ENCODE measurements at places on chromosomes 3 and 15. TPM values are rescaled to one million over a fixed set of nuclear protein-coding genes. Genes with fewer than 3 reads are reported as not detected.

DNA sequence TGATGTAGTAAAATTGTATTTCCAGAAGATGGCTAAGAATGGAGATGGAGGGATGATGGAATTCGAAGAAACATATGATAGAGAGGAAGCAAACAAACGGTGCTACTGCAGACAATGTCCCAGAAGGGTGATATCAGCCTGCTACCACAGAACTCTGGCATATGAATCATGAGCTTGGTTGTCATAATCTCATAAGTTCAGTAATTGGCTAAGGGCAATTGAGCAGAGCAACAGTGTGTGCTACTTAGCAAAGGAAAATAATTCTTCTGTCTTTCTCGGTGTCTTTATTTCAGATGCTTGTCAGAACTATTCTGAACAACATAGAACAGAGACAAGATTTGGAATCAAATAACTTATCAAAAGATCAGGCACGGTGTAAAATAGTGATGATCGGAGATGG lies 407.3 kb downstream of the GBE1 start:
- DNase-seq, result no peak

GRCh38 chr3:66098436-66098835 lies 59.7 kb upstream of the MAGI1 start:
- DNase-seq, result no peak

- no peak for DNase-seq
Observed at GRCh38 chr3:59480486-59480995, 430.7 kb upstream of the CFAP20DC start.

DNA sequence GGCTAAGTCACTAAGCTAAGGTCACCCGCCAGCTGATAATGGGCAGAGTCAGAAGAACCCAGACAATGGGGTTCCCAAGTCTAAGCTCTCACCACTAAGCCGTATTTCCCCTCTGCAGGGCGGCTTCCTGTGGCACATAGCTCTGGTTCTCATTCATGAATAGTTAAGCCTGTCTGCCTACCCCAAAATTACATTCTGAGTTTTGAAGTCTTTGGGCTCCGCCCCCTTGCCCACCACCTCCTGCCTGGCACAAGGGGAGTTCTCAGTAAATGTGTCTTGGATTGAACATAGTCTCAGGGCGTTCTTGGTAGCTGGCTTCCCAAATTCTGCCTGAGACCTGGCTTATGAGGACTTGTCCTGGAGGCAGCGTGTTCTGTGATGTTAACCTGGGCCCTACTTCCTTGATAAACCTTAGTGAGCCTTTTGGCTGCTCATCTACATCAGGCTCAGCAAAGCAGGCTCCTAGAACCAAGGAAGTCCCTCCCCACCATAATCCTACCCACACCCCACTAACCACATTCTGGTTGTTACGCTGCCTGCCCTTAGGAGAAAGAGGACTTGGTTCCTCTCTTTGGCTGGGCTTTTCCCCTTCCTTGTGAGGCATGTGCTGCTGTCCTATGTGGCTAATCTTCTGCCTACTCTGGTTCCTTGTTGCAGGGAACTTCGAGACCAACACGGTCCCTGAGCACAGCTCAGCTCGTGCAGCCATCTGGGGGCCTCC lies 54.9 kb downstream of the STARD5 start:
- no peak for DNase-seq

GRCh38 chr3:121663171-121663847 lies 2.6 kb upstream of the HCLS1 start:
- no peak for DNase-seq

DNA sequence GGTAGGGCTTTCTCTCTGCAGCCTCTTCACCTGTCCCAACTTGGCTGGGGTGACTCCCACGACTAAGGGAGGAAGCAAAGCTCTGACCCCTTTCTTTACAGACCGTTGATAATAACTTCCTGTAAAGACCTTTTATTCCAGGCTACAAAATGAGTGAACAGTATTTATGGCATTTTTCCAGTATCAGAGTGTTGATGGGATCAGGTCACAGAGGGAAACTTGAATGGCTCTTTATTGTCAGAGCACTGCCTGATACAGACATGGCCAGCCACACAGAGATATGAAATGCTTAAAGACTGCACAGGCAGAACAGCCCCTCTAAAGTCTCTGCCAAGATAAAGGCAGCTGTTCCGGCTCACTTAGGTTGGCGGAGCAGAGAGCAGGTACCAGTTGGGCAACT lies 1033.9 kb upstream of the NR2F2 start:
- DNase-seq, result no peak

GRCh38 chr3:122316368-122316767 lies 8.7 kb upstream of the CSTA start:
- DNase-seq, result no peak

- no peak for DNase-seq
Observed at GRCh38 chr3:127615631-127616305, 13.2 kb upstream of the PODXL2 start.

GRCh38 chr3:83039422-83039821 lies 1278.0 kb upstream of the GBE1 start:
- DNase-seq, result no peak

- DNase-seq, result no peak
Observed at GRCh38 chr3:150875548-150875947, 29.7 kb downstream of the MINDY4B start.

DNA sequence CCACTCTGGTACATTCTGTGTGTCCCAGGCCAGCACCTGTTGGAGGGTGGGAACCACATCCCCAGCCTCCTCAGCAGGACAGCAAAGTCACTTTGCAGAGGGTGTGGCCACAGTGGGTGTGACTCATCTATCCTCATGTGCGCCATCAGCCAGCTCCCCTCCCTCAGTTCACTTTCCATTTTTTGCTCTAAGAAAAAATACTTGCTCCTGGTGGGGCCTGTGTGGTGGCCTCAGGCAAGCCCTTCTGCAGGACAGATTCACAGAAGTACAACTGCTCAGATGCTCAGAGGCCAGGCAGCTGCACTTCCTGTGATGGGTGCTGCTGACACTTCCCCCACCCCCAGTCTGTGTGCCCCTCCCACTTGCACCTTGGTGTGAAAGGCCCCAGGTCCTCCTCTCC lies 78.3 kb upstream of the ALDH1L1 start:
- no peak for DNase-seq

DNA sequence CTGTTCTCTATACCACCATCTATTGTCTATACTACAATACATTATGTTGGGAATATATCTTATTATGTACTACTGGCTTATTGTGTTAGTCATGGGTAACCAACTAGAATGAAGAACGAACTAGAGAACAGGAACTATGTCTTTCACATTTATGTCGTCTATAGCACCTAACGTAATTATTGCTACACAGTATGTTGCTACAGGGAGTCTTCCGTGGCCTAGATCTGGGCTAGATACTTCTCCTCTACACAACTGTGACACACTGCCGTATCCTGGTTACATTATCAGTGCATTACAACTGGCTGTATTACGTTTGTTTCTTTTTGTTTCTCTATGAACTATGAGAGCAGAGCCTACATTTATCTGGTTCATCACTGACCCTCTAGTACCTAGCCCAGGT lies 34.0 kb downstream of the SCG5 start:
- no peak for DNase-seq

GRCh38 chr3:110625201-110625747 lies 446.3 kb upstream of the NECTIN3 start:
- DNase-seq, result no peak

- no peak for DNase-seq
Observed at GRCh38 chr3:161107311-161107710, 2.2 kb upstream of the B3GALNT1 start.

DNA sequence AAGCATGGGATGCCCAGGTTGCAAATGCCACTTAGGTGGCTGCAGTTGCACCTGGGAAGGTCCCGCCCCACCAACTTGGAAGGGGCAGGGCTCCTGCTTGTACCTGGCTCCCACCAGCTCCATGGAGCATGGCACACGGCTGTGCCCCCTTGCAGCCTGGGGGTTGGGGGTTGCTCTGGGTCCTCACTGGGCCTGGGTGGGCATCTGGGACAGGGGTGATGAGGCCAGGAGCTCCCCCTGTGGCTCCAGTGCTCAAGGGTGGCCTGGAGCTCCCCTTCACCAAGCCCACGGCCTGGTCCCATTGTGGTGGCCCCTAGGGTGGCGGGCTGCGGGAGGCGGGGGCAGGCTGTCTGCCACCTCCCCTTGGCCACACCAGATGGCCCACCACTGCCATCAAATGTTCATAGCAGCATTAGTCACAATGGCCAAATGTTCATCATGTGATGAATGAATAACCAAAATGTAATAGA lies 36.7 kb downstream of the GHSR start:
- no peak for DNase-seq

DNA sequence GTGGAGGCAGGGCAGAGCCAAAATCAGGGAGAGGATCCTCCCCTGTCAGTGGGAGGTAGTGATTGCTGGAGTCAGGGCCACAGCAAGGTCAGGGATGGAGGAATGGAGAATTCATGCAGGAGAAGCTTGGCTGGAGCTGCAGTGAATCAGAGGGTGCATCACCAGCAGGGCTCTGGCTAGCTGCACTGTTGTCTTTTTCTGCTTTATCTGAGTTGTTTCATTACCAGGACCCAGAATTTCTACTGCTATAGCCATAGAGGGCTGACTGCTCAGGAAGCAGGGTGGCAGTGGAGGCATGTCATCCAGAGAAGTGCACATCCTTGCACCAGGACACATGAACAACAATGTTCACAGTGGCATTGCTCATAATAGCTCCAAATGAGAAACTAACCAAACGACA lies 113.5 kb upstream of the GALNT15 start:
- DNase-seq, result no peak

GRCh38 chr15:79169526-79170133 lies 79.0 kb upstream of the RASGRF1 start:
- no peak for DNase-seq

GRCh38 chr15:57727031-57727430 lies 20.5 kb downstream of the POLR2M start:
- no peak for DNase-seq

- no peak for DNase-seq
Observed at GRCh38 chr15:94023531-94023930, 207.8 kb upstream of the MCTP2 start.

DNA sequence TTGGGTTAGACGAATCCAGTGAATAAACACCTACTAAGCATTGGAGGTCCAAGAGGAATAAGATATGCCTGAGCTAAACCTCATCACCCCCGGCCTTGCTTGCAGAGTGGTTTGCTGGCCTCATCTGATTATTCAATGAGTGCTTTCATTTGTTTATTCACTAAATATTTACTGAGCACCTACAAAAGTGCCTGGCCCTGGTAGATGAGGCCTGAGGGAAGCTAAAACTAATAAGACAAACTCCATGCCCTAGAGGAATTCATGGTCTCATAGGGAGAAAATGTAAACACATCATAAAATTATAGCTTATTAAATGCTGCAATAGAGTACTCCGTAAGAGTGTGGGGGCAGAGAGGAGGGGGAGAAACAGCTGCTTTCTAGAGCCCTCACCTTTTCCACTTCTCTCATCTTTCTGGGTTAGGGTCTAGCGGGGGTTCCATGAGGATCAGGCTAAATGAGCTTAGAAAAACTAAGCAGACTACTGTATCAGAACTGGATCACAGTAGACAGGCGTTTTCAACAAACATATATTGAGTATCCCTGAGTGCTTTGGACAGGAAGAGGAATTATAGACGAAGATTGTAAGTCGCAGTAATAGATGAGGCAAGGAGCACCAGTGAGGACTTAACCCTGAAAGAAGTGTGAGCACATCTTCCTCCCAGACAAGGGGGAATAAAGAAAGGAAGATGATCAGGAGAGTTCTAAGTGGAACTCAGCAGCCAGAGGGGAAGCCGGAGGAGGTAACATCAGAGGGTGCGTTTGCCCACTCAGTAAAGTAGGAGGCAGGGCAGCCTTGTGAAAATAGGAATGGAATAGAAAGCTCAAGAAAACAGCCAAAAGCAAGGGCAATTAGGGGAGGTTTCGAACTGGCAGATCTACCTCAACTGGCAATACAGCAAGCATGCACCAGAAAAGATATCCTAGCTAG lies 31.5 kb upstream of the LAMP3 start:
- DNase-seq, result no peak

- DNase-seq, result no peak
Observed at GRCh38 chr3:8491271-8492144, 10.1 kb upstream of the LMCD1 start.

GRCh38 chr15:50190723-50191122 lies 8.7 kb downstream of the SLC27A2 start:
- no peak for DNase-seq

DNA sequence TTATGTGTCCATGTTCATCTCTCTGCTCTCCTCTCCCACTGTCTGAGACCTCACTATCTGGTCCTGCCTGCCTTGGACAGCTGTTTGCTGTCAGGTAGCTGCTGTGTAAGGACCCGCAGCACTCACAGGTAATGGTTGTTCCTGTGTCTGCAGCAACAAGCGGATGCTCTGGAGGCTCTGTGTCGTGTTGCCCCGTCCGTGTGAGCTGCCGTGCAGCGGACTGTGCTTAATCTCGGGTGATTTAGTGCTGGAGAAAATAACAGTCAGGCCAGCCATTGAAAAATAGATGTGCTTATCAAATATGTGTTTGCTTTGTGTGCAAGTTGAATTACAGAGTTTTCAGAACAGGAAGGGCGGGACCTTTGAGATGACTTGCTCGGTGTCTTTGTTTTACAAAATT lies 121.4 kb downstream of the GABRG3 start:
- DNase-seq, result no peak

DNA sequence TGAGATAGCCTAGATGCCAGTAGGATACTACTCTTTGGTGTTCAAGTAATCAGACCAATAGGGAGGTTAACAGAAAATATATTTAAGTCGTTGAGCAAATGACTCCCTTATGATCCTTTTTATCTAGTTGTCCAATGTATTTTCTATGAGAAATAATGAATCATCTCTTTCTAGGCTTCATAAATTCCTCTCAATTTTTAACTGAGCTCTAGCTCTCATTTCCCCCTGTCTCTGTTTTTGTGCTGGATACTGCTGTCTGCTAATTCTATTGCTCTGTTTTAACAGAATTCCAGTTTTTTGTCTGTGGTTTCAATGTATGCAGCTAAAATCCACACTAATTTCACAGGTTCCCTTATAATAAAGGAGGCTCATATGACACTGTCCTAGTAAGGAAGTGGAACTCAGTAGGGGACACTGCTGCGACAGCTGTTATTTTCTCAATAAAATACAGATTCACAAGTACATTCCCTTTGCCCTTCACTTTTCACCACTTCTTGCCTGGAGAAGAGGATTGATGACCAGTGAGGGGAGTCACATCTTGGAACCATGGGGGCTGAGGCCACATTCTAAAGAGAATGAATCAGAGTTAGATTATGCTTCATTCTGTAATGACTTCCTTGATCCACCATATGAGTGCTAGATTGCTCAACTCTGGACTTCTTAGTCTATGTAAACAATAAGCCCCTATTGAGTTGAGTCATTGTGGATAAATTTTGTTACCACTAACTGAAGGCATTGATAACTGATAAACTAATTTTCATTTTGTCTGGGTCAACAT lies 558.7 kb upstream of the KCNMB2 start:
- DNase-seq, result no peak

The TTLL3 gene
- 47.5 TPM for polyA plus RNA-seq

The TMEM207 gene
- polyA plus RNA-seq, result 25.9 TPM

The PAQR5 gene
- polyA plus RNA-seq, result 24.9 TPM

The INSYN1 gene
- polyA plus RNA-seq, result 11.1 TPM

The GABRB3 gene
- 7.0 TPM for polyA plus RNA-seq

The LRRC34 gene
- polyA plus RNA-seq, result 18.8 TPM

The PLA2G4D gene
- 0.03 TPM for polyA plus RNA-seq

The PODXL2 gene
- 53.8 TPM for polyA plus RNA-seq

The PP2D1 gene
- polyA plus RNA-seq, result 1.0 TPM

Data from renal cortex interstitium (tissue), 15 donors.